ENCODE measurements at places on chromosomes 12 and 14. TPM values are rescaled to one million over a fixed set of nuclear protein-coding genes. Genes with fewer than 3 reads are reported as not detected.

TRPV4 gene
- total RNA-seq, result 1.0 TPM

KRT6C gene
- not detected for total RNA-seq

ZNF891 gene
- total RNA-seq, result 0.73 TPM

ABCD2 gene
- total RNA-seq, result 9.1 TPM

MUCL1 gene
- total RNA-seq, result not detected

PLEKHD1 gene
- total RNA-seq, result 0.17 TPM

NPFF gene
- not detected for total RNA-seq

RHOJ gene
- total RNA-seq, result 19.0 TPM

OASL gene
- 2.0 TPM for total RNA-seq

TEX22 gene
- 1.3 TPM for total RNA-seq

KRT3 gene
- not detected for total RNA-seq

OR4K1 gene
- not detected for total RNA-seq

AICDA gene
- not detected for total RNA-seq

COL2A1 gene
- total RNA-seq, result not detected

NTN4 gene
- total RNA-seq, result 66.7 TPM

DNA sequence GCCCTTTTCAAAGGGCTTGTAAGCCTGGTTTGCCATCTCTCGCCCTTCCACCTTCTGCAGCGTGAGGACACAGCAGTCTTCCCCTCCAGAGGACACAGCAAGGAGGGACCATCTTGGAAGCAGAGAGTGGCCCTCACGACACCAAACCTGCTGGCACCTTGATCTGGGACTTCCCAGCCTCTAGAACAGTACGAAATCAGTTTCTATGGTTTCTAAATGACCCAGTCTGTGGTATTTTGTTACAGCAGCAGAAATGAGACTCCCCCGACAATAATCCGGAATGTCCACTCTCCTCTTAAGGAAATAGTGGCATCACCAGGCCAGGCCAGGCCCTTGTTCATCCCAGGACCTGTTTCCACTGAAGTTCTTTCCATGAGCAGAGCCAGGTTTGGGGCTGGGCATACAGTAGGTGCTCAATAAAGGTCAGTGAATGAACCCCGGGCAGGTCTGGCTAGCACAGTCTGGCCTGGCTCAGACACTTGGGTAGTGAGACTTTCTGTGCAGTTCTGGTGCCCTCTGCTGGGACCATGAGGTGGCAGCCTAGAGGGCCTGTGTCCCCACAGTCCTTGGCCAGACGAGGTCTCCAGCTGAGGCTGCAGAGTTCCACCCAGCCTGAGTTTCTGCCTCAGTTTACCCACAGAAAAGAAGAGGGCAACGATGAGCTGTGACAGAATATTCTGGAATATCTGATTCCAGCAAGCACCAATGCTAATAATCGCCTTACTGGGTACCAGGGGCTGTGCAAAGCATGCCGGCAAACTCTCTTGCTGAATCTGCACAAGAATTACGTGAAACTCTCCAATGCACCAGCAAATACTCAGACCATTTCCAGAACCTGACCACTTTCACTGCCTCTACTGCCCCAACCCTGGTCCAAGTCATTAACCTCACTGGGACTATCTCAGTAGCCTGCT lies 14.0 kb downstream of the ABCB9 start:
- DNase-seq, result peak; percentile 73

DNA sequence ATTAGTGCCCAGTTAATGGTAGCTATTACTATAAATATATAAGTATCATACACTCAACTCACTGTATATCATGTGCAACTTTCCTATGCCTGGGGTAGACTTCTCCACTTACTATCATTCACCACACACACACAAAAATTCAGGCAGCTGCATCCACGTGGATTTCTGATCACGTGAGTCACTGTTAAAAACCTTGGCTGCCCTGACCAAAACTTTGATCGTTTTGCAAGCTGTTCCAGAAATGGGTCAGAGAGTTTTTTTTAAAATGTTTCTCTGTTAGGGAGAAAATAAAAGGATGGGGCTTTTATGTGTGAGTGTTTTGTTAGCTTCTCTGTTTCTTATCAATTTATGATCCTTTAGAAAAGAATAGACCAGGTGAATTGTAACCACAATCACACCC lies 198.2 kb upstream of the CNOT2 start:
- no peak for DNase-seq

- peak; percentile 33 for DNase-seq
These were observed at the start of gene CARMIL3 for GRCh38 chr14:24051789-24052655. TSS of gene CARMIL3 (plus strand) at chr14:24052009. CDS start at chr14:24052154, 145 bp downstream.

DNA sequence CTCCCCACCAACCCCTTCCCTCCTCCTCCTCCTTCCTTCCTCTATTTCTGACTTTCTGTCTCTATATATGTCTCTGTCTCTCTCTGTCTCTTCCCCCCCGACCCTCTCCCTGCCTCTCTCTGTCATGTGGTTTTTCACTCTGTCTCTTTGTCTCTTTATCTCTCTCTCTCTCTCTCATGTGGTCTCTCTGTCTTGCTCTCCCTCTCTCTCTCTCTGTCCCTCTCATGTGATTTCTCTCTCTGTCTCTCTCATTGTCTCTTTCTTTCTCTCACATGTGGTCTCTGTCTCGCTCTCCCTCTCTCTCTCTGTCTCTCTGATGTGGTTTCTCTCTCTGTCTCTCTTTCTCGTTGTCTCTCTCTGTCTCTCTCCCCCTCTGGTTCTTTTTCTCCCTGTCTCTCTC lies 59.3 kb downstream of the PHETA1 start:
- DNase-seq, result no peak

DNA sequence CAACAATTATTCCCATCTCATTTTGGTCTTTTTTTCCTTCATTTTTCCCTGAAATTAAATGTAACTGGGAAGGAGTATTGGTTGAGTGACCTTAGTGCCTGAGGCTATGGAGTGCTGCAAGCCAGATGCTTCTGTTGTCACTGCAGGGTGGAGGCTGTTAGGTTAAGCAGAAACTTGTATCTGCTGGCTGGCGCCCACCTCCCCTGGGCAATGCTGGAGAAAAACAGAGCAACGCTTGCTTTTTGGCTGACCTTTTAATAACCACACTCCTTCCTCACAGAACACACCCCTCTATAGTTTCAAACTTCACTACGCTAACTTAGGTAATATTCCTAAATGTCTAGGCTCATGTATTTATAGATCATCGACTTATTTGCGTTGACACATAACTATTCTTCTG lies 583.5 kb upstream of the NOVA1 start:
- DNase-seq, result peak; percentile 10

DNA sequence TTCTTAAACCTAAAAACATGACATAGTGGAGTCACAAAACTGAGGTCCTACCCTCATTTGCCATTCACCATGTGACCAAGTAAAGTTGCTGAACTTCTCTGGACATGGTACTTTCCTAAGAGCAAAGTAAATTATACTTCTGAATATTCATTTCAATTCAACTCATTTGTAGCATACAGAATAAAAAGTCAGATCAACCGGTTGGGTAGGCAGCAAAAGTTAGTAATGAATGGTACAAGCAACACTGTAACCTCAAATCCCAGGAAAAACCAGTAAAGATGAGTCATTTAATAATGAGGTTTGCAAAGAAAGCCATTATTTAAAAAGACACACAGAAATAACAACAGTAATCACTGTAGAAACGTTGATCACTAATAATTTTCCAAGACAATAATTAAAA lies 8.7 kb downstream of the POLE2 start:
- no peak for DNase-seq

DNA sequence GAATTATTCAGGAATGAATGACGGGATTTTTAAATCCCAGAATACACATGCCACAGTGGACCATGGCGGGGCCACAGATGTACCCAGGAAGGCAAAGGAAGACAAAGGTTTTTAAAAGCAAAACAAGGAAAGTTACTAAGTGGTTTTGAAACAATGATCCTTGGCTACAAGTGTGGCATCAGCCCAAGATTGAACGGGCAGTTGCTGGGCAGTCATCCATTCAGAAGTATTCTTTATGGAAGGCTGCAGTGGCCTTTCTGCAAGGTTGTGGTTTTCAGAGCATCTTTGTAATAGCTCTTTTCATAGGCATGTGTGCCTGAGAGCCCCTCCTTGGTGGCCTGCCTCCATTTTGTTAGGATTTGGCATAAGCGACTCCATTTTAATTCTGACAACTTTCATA lies 13.4 kb upstream of the IFI27 start:
- DNase-seq, result no peak

- DNase-seq, result no peak
These were observed 69.7 kb upstream of the PLEKHG3 start for GRCh38 chr14:64634558-64634957.

- DNase-seq, result no peak
These were observed 368.0 kb downstream of the C12orf50 start for GRCh38 chr12:87660987-87661774.

DNA sequence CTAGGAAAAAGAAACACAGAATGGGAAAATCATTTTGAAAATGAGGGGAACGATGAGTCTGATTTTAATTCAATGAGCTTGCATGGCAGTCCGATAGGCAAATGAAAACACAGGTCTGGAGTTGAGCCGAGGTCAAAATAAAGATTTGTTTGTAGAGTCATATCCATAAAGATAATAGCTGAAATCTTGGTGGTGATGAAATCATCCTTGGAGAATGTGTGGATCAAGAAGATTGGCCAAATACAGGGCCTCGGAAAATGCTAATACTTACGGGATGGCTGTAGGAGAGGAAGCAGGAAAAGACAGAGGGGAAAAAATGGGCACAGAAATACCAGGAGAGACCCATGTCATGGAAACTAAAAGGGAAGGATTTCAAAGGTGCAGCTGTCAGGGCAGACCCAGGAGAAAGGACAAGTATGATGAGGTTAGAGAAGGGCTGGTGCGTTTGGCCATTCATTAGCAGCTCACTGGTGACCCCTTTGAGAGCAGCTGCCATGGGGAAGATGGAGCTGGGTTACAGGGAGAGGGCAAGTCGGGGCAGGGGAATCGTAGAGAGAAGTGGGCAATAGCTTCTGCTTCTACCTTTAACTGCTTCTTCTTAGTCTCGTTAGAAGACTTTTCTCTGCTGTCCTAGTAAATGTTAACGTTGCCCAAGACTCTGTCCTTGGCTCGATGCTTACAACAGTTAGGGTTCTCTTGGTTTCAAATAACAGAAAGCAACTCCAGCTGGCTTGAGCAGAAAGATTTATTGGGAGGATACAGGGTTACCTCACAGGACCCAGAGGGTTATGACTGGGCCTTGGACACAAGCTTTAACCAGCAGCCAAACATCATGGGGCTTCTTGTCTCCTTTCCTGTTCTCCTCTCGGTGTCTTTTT lies 161.8 kb downstream of the EFCAB11 start:
- peak; percentile 12 for DNase-seq

- DNase-seq, result no peak
These were observed 217.8 kb downstream of the KITLG start for GRCh38 chr12:88362439-88362838.

DNA sequence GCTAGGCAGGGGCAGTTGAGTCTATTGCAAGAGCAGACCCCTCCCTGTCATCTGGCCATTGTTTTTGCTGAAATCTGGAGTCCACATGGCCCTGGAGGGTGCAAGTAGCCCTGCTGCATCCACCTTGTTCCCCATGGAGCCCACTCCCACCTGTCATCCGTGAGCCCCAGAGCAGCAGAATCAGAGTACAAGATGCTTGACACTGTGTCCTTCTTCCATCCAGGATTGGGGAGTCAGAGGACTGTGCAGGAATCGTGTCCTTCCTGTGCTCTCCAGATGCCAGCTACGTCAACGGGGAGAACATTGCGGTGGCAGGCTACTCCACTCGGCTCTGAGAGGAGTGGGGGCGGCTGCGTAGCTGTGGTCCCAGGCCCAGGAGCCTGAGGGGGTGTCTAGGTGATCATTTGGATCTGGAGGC lies 8.8 kb downstream of the DHRS2 start:
- DNase-seq, result no peak

GRCh38 chr12:121391619-121392324 lies 8.1 kb upstream of the RNF34 start:
- DNase-seq, result peak; percentile 14

DNA sequence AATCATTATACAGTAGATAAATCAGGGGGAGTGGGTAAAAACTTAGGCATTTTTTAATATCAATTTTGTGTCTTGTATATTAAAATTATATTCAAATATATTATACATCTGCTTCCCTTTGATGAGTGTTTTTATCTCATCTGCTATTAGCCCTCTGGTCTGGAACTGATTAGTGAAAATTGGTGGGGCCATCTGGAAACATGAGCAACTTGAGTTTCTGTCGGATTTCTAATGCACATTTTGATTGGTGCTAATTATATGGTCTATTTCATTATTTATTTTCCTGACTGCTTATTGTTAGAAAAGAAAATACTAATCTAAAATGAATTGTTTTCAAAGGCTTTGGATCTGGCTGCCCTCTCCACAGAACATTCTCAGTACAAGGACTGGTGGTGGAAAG lies 28.2 kb downstream of the TTC8 start:
- no peak for DNase-seq

DNA sequence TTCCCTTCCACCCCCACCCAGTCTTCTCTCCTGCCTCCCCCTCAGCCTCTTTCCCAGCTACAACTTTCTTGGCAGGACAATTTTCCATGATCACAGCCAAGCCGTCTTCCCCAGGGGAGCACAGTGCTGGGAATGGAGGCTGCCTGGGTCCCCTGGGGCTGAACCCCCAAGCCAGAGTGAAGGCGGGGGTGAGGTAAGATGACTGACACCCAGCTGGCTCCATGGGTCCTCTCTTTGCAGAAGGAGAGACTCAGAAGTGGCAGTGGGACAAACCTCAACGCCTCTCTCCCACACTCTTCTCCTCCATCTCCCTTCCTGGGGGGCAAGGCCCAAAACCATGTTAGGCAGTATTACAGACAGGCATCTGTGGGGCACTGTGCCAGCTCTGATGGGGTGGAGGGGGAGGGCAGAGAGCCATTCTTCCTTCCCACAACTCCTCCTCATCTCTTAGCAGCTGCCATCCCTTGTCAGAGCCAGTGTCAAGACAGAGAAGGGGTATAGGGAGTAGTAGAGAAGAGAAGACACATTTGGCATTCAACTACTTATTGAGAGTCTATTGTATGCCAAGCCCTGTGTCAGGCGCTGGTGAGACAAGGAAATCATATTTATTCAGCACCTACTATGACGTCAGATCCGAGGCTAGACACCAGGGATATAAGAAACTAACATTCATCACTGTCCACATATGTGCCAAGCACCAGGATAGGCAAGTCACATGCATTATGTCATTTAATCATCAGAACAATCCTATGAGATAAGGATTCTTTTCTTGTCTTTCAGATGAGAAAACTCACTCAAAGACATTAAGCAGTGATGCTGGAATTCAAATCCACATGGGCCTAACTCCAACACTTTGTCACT lies 3.6 kb downstream of the ITGA7 start:
- peak; percentile 79 for DNase-seq

All from heart right ventricle (tissue), 16 donors.